ENCODE measurements at places on chromosomes 4 and X.
A peak's percentile ranks its signal among the peaks of the same experiment; 100 is the strongest.

GRCh38 chr4:77376788-77377460, 219.9 kb downstream of the CCNG2 start:
- DNase-seq: no peak

GRCh38 chr4:150256225-150256620, 178.0 kb downstream of the DCLK2 start:
- no peak for DNase-seq

GRCh38 chr4:180134091-180134866, 2108.9 kb upstream of the TENM3 start:
- no peak for DNase-seq

- DNase-seq: no peak
Measured at GRCh38 chrX:103513067-103513466, 6.2 kb downstream of the RAB40A start.

DNA sequence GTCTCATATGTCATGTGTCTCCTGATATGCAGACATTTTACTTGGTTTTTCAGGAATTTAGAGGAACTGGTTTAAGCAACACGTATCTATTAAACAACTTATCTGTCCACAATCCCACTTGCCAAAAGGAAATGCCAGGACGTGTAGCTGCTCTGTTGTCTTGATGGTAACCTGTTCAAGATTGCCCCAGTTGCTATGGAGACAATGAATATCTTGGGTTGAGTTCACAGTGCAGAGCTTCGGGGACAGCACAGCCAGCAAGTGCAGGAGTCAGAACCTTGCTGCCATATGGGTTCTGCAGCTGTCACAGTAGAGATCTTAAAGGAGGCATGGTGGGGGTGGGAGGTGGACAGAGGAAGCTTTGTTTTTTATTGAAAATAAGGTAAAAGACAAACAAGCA, 28.7 kb upstream of the FAM9B start:
- no peak for DNase-seq

DNA sequence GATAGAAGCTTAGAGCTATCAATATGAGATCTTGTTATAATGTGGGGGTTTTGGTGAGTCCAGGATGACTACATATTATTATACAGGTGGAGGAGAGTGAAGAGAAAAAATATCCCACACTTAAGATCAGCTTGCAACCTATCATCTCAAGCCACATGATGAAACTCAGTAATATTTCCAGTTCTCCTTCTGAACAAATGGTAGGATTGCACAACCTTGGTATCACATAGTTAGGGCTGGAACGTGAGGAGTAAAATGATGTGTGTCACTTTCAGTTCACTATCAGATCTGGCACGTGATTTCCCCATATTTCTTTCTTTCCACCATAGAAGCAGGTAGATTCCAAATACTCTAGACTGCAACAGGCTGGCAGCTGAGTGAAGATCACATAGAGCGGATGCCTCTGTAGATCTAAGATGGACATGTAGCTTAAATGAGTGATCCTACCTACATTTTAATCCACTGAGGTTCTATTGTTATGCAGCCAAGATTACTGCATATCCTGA, 150.6 kb upstream of the ANKRD50 start:
- no peak for DNase-seq

GRCh38 chrX:43481576-43481975, 174.5 kb upstream of the MAOA start:
- DNase-seq: no peak

DNA sequence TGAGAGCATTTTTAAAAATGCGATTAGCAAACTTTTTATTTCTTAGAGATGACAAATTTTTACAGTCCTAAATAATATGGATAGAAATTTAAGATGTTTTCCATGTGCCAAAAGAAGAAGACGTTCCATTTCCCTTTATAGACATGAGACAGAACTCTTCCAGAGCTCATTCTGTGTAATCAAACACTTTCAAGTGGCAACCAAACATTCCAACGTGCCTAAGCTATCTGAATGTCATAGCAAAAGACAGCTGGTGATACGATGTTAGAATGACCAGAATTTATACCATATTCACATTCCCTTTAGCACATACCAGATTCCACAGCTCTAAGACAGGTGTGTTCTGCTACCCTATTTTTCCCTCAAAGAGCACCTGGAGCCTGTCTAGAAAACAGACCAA, 133.2 kb downstream of the ENOX2 start:
- DNase-seq: no peak

GRCh38 chr4:95537863-95538488, 10.8 kb downstream of the UNC5C start:
- no peak for DNase-seq

DNA sequence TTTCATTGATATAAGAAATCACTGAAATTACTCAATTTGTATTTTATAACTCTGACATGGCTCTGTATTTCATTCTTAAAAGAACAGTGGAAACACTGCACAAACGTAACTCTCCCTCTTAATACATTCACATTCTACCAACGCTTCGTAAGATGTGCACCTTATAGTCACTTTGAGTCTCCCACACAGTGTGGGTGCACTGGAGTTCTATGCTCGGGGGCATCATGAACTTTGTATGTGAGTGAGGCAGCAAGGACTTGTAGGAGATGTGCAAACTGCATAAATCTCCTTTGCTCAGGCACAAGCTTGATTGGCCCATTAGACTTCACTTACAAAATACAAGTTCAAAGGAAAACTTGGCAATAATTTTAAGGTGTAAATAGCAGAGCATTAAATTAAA, 2385.0 kb upstream of the TENM3 start:
- DNase-seq: no peak

DNA sequence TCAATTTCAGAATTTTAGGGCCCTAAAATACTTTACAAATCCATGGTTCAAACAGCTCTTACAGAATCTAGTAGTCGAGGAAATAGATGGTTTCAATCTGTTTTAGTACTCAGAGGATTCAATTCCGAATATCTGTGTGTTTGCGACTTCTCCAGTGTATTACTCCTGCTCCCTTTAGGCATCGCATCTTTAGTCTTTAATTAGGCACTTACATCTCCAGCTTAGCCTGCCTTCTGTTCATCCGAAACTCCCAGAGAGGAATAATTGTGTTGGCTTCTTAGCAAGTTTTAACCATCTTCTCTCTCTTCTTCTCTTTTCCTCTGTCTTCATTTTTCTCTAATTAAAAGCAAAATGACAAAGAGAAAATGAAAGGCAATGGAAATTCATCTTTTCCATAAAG, 1901.3 kb upstream of the TENM3 start:
- DNase-seq: no peak

GRCh38 chr4:169117591-169118081, 107.6 kb upstream of the CBR4 start:
- DNase-seq: no peak

GRCh38 chr4:15459706-15460105, 10.0 kb upstream of the CC2D2A start:
- DNase-seq: no peak

GRCh38 chr4:24243641-24244040, 340.7 kb downstream of the DHX15 start:
- DNase-seq: no peak

- DNase-seq: no peak
Measured at GRCh38 chr4:22695029-22695428, 2.3 kb downstream of the GBA3 start.

GRCh38 chrX:132821974-132822633, 136.3 kb downstream of the HS6ST2 start:
- no peak for DNase-seq

- no peak for DNase-seq
Measured at GRCh38 chrX:72002875-72003274, 92.2 kb downstream of the NHSL2 start.

- DNase-seq: no peak
Measured at GRCh38 chrX:154064637-154065435, 32.7 kb downstream of the MECP2 start.

GRCh38 chr4:7518871-7519637, 84.3 kb upstream of the PSAPL1 start:
- DNase-seq: no peak

- no peak for DNase-seq
Measured at GRCh38 chr4:81621490-81621889, 149.8 kb upstream of the RASGEF1B start.

- DNase-seq: no peak
Measured at GRCh38 chr4:38095691-38096090, 135.5 kb downstream of the PTTG2 start.

GRCh38 chr4:4575284-4576211, 33.7 kb upstream of the STX18 start:
- peak; percentile 63 for DNase-seq

- DNase-seq: no peak
Measured at GRCh38 chr4:138010639-138011038, 231.5 kb downstream of the SLC7A11 start.

DNA sequence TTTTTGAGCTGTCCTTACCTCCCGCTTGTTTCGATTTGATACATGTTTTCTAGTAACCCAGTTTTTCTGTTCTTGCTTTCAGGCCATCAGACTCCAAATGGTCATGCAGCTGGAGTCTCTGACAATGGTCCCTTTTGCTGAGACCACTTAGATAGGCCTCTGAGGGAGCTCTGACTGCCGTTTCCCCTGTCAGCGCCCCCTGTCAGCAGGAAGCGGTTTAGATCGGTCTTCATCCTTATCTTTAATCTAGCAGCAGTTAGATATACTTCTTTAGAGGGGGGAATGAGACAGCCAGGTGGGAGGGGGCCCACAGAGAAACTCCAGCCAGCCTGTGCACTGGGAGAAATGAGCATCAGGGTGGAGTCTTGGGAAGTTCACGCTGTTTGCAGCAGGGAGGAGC, 457.9 kb downstream of the GPAT3 start:
- DNase-seq: no peak

- DNase-seq: no peak
Measured at GRCh38 chr4:772776-773175, 53.2 kb downstream of the CPLX1 start.

GRCh38 chrX:80765220-80765625, 44.5 kb downstream of the BRWD3 start:
- DNase-seq: no peak

GRCh38 chr4:3025881-3026280, 48.5 kb downstream of the HTT-AS start:
- no peak for DNase-seq

GRCh38 chr4:1414831-1415680, 8.8 kb upstream of the NKX1-1 start:
- no peak for DNase-seq

GRCh38 chr4:57442831-57443291, 332.7 kb upstream of the IGFBP7 start:
- no peak for DNase-seq

- DNase-seq: no peak
Measured at GRCh38 chrX:37746951-37747350, 32.9 kb upstream of the CYBB start.

- DNase-seq: no peak
Measured at GRCh38 chr4:168841000-168841671, 168.9 kb downstream of the CBR4 start.

Data from CD4-positive, alpha-beta T cell treated with Interleukin-4 for 4 hours (primary cell).